ENCODE measurements at places on chromosomes 7 and 10.

GRCh38 chr7:150778738-150779301 is 21.3 kb downstream of the TMEM176B start:
- peak; percentile 76 for DNase-seq

GRCh38 chr7:44771358-44771757 is 22.7 kb downstream of the ZMIZ2 start:
- no peak for DNase-seq

DNA sequence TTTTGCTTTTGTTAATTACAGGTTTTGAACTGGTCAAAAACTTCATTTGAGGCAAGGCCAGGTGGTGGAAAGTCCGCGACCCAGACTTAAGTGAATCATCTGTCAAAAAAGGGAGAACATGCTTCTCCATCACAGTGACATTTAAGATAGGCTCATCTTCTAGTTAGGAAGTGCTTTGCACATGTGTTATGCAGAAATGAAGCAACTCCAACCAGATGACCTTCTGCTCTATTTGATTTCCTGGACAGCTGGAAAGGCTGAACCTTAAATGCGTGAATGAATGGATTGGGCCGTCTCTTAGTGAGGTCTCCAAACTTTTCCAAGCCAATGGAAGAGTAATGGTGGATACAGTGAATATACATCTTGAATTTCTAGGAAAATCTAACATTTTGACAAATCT is 101.6 kb upstream of the FAM13C start:
- no peak for DNase-seq

- no peak for DNase-seq
Observed at GRCh38 chr7:81811956-81812865, 42.4 kb upstream of the HGF start.

GRCh38 chr10:63935705-63936104 is 414.5 kb downstream of the REEP3 start:
- DNase-seq: no peak

- no peak for DNase-seq
Observed at GRCh38 chr10:62620491-62620890, 184.0 kb upstream of the ADO start.

DNA sequence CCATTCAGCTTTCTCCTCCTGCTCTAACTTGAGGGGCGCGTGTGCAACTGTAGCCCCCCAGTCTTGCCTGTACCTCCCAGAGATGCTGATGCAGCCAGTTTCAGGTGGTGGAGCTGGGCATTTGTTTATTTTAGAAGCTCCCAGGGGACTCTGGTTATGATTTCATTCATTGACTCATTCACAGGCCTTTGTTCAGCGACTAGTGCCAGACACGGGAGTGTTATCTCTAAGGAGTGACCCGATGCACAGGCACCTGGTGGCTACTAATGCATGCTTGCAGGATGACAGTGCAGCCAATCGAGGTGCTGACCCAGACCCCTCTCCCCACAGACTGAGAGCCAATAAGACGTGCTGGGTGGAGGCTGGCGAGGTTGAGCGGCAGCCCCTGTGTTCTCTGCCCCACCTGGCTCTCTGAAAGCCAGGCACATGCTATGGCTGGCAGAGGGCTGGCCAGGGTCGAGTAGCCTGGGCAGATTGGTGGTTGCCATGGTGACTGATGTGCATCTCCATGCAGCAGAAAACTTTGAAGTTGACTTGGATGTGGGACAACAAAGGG is 19.7 kb upstream of the SLC18A2 start:
- DNase-seq: peak; percentile 15

DNA sequence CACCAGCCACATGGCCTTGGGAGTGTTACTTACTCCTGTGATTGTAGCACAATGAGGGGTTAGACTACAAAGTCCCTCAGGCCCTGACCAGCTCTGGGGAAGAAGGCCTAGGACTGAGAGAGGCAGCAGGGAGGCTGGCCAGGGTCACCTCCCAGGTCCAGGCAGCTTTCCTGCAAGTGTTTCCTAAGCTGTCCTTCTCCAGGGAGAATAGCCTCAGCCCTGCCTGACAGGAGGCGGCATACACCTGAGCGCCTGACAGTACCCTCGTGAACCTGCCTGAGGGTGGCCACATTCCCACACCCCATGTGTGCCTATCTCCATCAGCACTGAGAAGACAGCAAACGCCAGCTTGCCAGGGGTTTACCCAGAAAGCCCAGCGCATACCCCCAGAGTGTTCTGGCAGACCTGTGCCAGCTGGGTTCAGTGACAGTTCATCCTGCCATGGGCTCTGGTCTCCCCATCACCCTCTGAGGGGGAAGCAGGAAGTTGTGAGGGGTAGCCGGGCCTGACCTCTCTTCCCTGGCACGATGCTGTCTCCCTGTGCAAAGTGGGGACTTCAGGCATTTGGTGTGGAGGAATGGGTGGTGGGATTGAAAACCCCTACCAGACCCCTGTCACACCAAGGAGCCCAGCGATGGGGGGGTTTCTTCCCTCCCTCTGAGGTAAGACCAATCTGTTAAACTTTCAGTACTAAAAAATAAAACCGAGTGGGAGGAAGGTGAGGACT is 56.3 kb upstream of the CAMK2B start:
- no peak for DNase-seq

DNA sequence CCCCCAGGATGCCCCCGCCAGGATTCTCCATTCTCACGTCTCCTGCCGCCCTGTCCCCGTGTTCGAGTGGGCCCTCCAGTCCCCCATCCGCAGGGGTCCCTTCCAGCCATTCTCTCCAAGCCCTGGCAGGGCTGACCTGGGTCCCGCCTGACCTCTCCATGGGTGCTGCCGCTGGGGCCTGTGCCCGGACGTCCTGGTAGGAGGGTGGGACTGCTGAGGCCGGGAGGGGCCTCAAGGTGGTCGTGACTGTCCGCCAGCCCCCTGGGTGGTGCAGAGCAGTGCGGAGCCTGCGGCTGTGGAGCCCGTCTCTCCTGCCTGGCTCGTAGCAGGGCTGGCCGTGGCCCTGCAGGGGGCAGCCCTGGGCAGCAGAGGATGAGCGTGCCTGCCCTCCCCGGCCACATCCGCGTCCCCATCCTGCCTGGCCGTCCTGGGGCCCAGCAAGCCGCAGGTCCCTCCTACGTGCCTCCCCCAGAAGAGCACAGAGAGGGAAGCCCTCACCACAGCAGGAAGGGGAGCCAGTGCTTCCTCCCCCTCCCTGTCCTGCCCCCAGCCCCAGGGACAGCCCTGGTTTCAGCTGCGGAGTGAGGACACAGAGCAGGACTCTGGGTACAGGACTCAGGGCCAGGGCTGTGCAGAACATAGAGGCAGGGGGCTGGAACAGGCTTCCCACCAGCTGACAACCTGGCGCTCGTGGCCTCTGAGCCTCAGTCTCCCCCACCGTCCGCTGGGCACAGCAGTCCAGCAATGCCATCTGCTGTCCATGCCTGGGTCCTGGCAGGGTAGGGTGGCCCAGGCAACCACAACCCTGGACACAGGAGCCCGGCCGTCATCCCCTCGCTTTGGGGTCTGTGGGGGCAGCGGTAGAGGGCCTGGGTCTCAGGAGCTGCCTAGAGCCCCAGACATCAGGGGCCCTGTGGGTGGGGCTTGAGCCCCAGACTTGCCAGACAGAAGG is 1.5 kb upstream of the GRIFIN start:
- DNase-seq: no peak

DNA sequence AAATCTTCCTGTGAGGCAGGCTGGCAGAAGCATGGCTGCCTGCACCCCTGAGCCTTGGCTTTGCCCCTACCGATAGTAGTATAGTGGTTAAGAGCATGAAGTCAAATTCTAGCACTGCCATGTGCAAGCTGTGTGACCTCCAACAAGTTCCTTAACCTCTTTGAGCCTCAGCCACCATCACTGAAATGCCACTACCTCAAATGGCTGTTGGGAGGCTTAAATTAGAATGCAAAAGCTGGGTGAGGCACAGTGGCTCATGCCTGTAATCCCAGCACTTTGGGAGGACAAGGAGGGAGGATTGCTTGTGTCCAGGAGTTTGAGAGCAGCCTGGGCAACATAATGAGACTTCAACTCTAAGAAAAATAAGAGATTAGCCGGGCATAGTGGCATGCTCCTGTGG is 8.4 kb downstream of the SFRP5 start:
- DNase-seq: no peak

DNA sequence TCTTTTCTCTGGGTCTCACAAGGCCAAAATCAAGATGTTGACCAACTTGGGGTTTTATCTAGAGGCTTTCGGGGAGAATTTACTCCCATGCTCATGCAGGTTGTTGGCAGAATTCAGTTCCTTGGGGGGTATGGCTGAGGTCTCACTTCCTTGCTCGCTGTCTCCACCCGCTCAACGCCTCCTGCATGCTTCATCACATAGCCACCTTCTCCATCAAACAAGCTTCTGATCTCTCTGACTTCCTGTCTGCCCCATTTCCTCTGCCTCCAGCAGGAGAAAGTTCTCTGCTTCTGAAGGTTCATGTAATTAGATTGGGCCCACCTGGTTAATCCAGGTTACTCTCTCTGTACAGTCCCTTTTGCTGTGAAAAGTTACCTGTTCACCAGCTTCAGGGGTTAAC is 179.1 kb upstream of the FZD1 start:
- DNase-seq: no peak

DNA sequence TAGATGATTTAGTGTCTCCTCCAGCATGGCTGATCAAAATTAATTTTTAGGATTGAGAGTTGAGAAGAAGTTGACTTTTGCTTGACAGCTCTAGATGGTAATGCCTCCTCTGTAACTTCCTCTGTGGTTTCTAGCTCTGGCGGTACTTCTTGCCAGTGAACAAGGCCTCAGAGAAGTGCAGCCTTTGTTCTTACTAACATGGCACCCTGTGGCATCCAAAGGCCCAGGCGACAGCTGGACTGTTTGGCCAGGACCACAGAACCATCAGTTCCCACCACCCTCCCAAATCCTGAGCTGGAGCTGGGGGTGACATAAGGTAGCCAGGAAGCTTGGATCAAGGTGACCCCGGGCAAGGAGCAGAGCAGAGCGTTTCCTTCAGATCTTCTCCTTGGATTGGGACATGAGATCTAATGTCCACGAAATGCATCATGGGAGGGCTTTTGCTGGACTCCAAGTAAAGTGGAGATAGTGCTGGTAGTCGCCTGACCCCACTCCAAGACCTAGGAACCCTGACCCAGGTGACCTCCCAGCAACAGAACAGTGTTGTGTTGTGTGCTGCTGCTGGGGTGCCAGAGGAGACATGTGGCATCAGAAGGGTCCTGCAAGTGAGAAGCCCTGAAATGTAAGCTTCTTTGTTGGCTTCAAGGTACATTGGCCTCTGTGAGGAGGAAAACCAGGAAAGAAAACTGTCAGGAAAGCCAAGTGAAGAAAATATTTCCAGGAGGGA is 41.8 kb downstream of the APBB1IP start:
- DNase-seq: no peak

- no peak for DNase-seq
Observed at GRCh38 chr10:6516281-6516928, 63.7 kb downstream of the PRKCQ start.

- DNase-seq: no peak
Observed at GRCh38 chr10:72847681-72848080, 45.9 kb upstream of the OIT3 start.

- DNase-seq: no peak
Observed at GRCh38 chr7:102318482-102318971, 31.9 kb downstream of the SH2B2 start.

- peak; percentile 30 for DNase-seq
Observed at GRCh38 chr7:29989257-29989995, at the start of gene SCRN1. SCRN1 (minus strand) TSS chr7:29989801; CDS start chr7:29969067, 20,734 bp downstream.

GRCh38 chr7:94888995-94889523 is 18.3 kb upstream of the PPP1R9A start:
- DNase-seq: no peak

DNA sequence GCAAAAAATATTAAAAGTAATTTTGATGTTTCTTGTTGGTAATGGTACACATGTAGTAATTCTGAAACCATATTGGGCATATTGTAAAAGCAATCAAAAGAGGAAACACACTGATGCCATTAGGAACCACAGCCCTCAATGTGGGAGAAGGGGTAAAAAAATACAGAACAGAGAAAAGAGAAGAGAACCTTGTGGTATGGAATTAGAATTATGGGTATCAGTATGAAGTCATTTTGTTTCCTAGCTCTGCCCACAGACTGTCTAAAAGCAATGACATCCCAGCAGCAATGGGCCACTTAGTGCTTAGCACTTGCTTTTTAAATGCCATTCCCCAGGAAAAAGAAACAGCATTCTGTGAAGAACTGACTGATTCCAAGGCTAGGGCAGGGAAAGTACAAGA is 61.5 kb downstream of the CPVL start:
- DNase-seq: no peak

DNA sequence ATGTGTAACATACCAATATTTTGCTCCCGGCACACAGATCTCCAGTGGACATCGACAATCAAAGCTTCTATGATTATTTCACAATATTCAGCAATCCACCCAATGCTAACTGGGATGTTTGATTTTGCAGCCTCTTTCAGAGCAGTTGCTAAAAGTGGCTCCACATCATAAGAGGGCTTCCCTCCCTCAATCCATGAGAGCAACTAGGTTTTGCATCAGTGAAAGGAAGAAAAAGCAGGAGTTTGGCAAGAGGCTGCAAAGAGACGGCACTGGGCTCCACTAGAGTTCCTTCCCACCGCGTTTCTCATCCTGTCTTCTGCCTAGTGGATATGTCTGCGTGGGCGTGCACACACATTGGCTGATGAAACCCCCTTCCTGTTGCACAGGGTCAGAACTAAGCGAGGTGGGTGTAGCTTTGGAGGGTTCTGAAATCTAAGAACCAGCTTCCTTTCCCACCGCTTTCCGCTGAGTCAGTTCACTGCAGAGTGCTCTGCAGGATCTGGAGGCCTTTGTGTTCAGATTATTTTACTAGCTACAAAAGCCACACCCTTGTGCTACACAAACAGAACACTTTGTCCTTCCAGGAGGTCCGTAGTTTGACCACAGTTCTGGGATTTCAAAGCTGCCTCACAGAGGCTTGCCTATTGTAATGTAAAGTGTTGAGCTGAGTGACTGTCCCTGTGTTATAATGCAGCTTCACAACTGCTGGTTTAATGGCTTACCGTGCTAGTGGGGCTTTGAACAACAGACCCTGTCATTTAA is 28.1 kb downstream of the ARL4A start:
- DNase-seq: peak; percentile 42
